ENCODE measurements at places on chromosomes 4 and X.
A peak's percentile ranks its signal among the peaks of the same experiment; 100 is the strongest.

DNA sequence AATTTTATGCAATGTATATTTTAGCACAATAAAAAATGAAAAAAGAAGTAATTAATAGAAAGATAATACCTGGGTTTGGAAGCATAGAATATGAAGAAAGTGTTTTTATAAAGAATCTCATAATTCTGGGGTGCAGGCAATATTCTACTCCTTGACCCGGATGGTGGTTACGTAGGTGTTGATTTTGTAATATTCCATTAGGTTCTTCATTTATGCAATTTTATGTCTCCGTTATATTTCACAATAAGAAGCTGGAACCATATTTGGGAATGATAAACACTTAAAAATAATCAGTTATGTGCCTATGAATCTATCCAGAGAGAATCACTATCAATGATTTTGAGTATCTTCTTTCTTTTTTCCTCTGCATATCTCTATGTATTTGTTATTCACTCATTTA is 38.5 kb downstream of the CHRNA9 start:
- no peak for DNase-seq

DNA sequence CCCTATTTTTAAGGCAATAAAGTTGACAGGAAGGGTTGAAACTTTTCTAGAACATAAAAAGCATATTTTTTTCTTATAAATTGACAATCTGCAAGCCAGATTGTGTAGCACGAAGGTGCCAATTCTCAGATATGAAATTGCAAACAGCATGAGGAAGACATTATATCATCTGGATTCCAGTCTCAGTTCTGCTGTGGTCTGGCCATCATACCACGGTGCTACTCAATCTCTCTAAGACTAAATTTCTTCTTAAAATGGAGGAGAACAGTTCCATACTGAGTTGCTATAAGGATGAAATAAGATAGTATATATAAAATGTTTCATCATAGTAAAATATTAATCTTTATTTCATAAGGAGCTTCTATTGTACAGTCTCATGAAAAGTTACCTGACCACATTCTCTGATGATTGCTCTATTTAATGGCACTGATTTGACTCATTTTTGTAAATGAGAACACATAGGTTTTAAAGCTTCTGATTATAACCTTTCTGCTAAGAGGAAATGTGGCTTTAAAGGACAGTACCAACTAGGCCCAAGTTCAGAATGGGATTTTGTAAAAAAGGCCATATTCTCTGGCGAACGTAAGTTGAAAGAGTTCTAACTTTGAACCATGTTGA is 127.9 kb downstream of the SHROOM3 start:
- DNase-seq, result no peak

DNA sequence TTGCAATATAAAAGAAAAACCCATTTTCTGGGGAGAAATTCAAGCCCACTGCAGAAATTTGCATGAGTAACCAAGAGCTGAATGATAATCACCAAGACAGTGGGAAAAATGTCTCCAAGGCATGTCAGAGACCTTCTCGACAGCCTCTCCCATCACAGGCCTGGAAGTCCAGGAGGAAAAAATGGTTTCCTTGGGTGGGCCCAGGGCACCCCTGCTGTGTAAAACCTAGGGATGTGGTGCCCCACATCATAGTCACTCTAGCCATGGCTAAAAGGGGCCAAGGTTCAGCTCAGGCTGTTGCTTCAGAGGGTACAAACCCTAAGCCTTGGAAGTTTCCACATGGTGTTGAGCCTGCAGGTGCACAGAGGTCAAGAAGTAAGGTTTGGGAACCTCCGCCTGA is 108.4 kb downstream of the FAT4 start:
- no peak for DNase-seq

GRCh38 chr4:148828291-148828690 is 386.1 kb upstream of the NR3C2 start:
- no peak for DNase-seq

DNA sequence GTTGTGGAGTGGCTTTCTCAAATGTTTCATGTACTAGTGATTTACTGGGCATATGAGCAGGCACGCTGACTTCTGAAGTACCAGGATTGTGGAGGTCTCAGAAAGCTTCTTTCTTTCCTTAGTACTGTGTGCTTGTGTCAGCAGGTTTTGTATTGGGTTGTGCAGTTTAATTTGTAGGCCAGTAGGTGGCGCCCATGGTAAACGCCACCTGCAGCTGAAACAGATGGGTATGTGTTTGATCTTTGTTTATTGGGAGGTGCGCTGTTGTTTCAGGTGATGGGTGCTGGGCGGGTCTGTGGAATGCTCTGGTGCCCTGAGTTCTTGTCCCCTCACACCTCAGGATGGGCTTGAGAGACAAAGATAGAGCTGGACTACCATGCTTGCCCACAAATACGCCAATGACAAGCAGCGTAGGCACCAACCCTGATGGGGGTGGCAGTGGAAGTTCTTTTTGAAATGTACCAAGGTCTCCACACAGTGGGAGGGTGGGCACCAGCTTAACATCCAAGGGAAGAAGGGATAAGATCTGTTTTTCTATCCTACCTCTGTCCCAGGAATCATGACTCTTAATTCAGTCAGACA is 141.5 kb downstream of the RPS6KA6 start:
- DNase-seq, result peak; percentile 0

GRCh38 chr4:53459548-53459947 is 82.1 kb downstream of the FIP1L1 start:
- no peak for DNase-seq

DNA sequence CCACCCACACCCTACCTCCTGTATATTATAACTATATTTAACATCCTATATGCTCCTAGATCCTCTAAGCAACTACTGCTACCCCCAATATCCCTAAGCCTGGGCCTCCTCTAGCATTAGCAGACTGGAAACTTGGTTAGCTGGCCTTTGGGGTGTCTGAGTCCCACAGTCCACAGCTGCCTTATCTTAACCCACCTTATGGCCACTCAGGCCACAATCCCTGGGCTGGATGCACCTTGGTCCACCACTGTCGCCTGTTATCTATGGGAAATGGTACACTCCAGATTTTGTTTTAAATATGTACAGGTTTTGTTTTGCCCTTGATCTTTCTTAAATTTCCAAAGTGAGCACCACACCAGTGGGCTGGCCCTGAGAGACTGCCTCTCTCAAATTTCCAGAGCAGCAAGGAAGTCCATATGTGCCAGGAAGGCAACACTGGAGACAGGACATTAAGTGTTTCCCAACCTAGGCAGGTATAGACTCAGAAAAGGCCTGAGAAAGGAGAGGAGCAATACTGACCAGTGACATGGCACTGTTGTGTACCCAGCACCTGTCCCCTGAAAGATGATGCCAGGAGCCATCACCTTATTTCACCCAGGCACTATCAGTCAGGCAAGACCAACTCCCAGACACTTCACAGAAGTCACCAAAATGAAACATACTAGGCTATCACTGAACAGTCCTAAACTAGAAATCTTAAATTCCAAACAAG is 921 bp downstream of the PFKFB1 start:
- DNase-seq, result no peak

DNA sequence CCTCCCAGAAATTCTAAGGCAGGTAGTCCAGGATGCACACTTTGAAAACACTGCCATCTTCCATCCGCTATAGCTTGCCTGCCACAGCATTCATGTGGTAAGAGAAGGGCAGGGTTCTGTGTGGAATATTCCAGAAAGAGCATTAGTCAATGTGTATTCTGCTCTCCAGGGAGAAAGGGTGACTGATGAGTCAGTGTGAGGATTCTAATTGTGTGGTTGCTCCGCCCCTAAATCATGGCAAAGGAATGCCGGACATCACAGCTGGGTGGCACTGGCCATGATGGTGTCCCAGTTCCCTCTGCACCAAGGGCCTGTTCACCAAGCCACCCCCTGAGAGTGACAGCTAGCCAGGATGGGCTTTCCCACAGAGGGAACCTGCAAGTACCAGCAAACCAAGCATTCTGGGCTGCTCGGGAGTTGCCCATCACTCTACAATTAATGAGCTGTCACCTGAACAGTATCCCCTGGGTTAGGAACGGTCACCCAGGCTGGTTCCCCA is 9.5 kb downstream of the IDS start:
- DNase-seq, result no peak

DNA sequence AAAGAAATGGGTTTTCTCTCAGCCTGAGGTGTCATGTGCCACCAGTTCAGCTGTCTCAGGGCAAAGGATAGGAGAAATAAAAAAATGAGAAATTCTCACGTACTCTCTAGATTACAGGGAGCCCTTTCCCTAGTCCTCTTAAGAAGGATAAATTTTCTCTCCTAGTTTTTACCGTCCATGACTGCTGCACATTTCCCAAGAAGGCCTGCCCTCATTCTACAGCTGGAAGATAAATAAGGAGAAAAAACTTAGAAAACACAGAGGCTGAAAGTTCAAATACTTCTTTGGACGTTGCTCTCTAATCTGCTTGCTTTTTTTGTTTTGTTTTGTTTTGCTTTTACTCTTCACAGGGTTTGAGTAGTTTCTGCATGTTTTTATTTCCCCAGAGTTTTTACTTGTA is 211.9 kb downstream of the DCAF12L2 start:
- no peak for DNase-seq

DNA sequence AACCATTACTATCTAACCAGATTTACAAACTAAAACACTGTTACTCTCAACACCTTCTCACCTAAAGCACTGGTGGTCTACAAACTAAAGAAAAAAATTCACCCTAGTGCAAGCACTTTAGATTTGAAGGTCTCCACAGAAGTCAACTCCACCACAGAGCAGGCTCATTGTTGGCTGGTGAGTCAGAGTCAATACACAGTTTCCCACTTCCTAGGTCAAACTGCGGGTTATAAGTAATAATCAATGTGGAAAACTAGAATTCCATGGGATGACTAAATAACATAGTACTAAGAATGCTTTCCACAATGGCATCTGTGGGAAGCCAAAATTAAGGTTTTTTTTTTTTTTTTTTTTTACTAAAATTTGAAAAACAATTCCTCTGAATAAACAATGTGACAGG is 191.8 kb downstream of the PDGFC start:
- no peak for DNase-seq

DNA sequence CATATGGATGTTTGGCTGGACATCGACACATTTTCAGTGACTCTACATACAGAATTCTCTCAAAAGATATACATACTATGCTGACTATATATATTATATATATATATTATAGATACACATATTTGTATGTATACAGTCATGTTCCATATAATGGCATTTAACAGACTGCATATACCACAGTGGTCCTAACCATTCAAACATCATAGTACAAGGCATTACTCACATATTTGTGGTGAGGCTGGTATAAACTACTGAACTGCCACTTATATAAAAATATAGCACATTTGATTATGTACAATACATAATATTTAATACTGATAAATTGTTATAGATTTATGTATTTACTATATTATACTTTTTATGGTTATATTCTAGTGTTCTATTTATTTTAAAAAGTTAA is 168.5 kb downstream of the IL15 start:
- DNase-seq, result no peak

- no peak for DNase-seq
Measured at GRCh38 chrX:39299615-39300014, 498.4 kb downstream of the MID1IP1 start.

DNA sequence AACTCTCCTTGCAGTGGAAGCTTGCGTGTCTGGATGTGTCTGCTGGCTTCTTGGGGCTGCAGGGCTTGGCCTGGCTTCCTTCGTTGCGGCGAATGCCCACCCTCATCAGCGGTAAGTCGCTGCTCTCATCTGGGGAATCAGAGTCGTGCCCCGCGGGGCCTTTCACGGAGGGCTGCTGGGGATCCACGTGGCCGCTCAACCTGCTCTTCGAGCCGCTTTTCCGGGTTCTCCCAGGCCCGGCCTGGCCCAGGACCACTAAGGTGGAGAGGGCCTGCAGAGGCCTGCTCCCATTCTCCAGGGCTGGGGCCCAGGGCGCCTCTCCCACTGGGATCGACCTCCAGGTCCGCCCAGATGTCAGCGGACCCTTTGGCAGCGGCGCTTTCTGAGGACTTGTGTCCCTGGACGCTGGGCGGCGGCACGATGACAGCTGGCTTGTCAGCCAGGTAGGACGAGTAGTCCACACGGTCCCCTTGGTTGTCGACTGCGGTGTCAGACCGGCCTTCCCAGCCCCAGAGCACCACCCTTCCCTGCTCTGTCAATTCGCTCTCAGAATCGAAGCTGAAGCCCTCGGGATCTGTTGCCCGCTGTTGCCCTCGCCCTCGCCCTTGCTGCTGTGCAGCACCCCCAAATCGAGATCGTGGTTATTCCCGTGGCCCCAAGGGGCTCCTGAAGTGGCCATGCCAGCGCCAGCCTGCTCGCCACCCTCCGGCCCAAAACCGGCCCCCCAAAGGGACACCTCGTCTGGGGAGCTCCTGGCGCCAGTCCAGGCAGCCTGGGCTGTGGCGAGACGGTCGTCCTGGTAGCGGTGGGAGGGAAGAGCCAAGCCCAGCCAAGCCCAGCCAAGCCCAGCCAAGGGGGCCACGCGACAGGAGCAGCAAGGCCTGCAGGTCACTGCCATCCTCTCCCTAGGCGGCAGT is 37.8 kb upstream of the NHSL2 start:
- no peak for DNase-seq

DNA sequence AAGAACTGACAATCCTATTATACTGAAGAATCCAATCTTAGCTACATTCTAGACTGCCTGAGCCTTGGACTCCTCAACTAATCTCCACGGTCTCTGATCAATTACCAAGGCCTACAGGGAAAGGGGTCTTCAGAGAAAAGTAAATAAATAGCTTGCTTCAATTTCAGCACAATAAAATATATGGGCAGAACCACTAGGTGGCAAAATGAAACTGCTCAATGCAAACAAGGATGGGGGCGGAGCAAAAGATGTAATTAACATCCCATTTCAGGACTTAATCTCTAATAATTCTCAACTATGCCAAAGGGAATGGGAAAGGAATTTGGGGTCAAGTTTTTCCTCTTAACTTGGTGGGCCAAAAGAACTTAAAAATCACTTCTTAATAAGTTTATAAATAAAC is 78.4 kb upstream of the MAP3K15 start:
- DNase-seq, result peak; percentile 49

All from CD4-positive, alpha-beta T cell treated with Interleukin-10 for 1 hour (primary cell).